ENCODE measurements at places on chromosomes 12 and 14.

DNA sequence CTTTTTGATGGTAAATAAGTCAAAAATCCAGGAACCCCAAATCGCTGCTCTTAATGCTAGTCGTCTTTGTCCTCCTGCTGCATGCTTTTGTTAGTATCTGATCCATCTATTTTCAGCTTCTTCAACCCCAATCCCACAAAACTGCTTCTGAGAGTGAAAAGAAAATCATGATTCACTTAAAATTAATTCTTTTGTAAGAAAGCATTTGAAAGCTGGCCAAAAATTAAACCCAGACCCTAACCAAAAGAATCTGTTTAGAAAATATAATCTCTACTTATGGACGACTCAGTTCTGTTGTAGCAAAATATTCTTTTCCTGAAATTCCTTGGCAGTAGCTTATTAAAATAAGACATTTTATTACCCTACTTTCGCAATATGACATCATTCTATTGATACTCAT lies 443.6 kb upstream of the SYT1 start:
- DNase-seq = no peak

- no peak for DNase-seq
Observed at GRCh38 chr12:124157406-124157805, 137.5 kb upstream of the RFLNA start.

DNA sequence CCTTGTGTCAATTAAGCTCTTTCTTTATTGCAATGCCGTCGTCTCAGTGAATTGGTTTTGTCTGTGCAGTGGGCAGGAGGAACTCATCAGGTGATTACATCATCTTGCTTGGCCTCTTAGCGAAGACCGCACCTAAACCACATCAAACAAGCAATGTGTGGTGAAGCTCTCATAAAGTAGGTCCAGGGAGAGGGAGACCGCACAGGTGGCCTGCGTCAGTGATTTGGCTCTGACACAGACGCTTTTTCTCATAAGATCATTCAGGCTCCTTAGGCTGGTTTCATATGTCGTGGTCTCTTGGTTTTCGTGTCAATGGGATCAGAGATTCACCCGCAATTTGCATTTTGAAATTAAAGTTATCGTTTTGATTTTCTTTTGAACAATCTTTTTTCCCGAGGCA lies 6.7 kb upstream of the TESC start:
- DNase-seq = no peak

DNA sequence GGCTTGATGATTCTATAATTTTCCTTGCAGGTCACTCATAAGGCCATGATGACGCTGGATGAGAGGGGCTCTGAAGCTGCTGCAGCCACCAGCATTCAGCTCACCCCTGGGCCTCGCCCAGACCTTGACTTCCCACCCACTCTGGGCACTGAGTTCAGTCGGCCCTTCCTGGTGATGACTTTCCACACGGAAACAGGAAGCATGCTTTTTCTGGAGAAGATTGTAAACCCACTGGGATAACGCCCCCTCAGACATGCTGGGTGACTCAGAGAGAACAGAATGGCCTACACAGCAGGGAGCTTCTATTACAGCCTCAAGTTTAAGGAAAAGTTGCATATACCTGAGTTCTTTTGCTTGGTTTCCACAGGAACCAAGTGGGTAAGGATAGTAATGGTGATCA lies 34.3 kb downstream of the SERPINA3 start:
- DNase-seq = no peak

DNA sequence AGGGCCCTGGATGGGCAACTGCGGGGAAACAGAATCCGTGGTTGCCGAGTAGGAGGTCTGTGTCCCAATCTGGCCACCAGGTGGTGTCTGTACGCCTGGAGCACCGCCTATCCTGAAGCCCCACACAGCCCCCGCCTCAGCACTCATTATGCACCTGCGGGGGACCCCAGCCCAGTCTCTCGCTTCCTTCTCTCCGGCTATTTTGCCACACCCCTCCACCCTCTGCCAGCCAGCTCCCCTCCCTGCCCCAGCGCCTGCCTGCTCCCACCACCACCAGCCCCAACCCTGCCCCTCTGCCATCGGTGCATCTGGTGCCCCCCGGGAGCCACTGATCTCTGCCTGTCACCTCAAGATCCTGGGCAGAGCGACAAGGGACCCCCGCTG lies 2.2 kb upstream of the NXPH4 start:
- DNase-seq = peak; percentile 67

DNA sequence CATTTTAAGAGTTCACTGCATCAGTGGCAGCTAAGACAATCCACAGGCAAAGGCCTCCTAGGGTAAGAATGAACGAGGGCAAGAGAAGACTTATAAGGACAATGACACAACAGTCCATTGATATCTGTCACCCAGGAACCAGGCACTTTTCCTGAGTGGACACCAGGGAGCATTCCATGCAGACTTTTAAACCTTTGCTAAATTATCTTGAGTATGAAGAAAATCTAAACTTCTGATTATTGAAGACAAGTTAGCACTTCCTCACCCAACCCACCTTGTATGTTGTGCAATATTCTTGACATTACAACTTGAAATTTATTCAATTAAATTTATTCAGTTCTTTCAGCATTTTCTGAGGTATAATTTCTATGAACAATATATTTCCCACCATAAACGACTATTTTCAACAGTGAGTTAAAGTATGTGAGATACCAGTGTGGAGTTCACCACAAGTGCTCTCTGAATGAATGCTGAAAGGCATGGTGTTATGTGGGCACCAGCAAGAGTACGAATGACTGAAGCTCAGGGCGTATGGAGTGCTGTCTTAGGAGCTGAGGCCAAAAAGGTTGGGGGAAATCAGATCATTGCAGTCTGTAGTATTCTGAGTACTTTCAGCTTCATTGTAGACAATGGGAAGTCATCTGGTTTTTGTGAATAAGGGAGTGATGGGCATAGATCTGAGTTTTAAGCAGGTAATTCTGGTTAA lies 124.3 kb upstream of the LMNTD1 start:
- no peak for DNase-seq

GRCh38 chr12:91695964-91696363 lies 449.7 kb downstream of the BTG1 start:
- DNase-seq = no peak

GRCh38 chr12:124426594-124427555 lies 132.0 kb downstream of the RFLNA start:
- DNase-seq = no peak

GRCh38 chr12:47082796-47083621 lies 3.2 kb upstream of the AMIGO2 start:
- DNase-seq = no peak

DNA sequence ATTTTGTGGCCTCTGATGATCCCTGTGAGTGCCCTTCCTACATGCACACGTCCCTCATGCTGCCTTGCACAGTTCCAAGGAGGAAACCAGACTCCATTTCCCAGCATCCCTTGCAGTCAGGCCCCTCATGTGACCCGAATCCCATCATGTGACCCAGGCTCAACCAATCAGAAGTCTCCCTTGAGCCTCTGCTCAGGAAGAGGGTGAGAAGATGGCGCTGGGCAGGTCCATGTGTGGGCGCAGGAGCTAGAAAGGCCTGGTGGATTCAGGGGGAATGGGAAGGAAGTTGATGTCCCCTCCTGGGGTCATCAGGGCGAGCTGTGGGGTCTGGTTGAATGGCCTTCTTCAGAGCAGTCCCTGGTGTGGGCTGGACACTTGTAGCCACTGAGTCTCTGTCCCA lies 240.5 kb downstream of the ADGRD1 start:
- DNase-seq = no peak

DNA sequence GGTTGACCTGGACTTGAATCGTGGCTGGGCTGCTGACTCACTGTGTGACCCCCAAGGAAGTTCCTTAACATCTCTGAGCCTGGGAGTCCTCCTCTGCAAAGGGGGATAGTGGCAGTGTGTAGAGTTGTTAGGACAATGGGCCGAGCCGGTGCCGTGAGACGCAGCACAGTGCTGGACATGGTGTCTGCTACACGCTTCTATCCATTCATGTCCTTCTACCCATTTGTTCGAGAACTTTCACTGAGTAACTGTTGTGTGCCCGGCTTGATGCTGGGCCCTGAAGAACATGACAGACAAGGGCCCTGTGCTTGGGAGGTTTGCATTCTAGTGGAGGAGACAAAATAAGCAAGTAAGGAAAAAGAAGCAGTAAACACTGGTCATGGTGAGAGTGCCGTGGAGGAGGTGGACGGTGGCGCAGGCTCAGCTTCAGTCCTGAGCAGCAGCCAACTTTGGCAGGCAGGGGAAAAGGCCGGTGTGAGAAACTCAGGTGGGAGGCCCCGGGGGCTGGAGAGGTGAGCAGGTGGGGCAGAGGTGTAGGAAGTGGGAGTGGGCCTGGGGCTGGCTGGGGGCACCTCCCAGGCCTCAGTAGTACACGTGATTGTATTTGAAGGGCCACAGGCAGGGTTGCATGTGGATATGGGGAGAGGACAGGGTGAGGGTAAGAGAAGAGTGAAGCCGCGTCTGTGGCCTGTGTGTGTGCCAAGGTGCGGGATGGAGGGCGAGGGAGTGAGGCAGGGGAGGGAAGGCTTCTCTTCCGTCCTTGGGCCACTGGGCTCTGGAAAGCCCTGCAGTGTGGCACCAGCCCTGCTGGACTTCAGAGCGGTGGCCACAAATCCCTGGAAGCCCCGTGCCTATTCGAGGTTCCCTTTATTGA lies 13.8 kb downstream of the VASH1 start:
- peak; percentile 56 for DNase-seq

DNA sequence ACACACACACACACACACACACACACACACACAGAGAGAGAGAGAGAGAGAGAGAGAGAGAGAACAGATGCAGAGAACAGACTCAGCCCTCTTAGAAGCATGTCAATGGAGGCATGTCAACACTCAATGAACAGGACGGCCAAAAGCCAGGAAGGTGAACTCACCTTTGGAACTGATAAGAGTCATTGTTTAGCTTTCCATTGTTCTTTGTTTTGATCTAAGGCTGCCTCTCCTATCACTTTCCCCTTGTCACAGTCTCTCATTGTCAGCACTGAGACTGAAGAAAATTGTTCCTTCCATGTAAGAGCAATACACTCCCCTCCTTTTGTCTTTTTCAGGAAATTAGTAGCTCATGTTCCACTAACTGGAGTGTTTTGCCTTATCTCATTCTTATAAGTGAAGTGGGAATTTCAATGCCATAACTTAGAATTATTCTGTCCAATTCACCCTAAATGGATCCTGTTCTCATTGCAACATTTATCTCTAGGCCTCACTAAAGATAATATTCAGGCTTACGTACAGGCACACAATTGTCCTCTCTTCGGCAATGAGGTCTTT lies 218.0 kb downstream of the DUSP6 start:
- DNase-seq = no peak

DNA sequence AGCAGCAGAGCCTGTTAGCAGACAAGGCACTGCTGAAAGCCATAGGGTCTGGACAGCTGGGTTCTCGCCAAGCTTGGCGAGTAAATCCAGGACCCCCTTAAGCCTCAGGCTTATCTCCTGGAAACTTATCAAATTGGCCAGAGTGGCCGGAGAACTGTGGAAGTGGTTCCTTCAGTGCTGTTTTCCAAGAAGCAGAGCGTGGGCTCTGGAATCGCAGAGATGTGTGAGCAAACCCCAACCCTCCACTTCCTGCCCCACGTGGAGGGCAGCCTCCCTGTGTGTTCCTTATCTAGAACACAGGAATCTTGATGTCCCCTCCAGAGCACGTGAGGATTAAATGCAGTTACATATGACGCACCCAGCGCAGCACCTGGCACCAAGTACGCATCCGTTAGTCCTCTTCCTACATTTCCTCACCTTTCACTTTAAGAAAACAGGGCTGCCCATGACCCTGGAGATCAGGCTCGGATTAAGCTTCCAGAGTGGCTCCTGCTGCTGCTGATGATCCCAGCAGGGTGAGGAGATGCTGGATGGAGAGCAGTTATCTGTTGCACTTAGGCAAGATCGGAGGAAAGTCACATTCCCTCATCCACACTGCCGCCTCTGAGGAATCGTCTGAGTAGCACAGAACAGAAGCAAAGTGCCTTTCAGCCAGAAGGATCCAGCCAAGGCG lies 35.0 kb downstream of the MMAB start:
- DNase-seq = no peak

GRCh38 chr12:13976880-13977279 lies 4.5 kb downstream of the GRIN2B start:
- DNase-seq = no peak

GRCh38 chr12:53169644-53170043 lies 10.9 kb upstream of the ZNF740 start:
- no peak for DNase-seq

DNA sequence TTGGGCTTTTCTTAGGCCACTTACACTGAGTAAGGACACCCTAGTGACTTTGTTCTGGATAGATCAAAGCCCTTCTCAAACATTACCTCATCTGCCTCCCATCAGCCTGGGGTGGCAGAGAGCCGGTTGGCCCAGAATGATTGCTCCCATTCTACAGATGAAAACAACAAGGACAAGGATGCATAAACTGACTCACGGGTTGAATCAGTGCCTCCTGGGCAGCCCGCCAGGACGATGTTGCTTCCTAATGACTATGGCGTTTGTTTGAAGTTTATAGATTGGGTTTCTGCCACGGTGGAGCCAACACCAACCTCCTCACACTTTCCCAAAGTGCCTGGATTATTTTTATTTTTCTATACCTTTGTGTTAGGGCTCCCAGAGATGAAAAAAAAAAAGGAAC lies 3.6 kb upstream of the VRK1 start:
- no peak for DNase-seq

DNA sequence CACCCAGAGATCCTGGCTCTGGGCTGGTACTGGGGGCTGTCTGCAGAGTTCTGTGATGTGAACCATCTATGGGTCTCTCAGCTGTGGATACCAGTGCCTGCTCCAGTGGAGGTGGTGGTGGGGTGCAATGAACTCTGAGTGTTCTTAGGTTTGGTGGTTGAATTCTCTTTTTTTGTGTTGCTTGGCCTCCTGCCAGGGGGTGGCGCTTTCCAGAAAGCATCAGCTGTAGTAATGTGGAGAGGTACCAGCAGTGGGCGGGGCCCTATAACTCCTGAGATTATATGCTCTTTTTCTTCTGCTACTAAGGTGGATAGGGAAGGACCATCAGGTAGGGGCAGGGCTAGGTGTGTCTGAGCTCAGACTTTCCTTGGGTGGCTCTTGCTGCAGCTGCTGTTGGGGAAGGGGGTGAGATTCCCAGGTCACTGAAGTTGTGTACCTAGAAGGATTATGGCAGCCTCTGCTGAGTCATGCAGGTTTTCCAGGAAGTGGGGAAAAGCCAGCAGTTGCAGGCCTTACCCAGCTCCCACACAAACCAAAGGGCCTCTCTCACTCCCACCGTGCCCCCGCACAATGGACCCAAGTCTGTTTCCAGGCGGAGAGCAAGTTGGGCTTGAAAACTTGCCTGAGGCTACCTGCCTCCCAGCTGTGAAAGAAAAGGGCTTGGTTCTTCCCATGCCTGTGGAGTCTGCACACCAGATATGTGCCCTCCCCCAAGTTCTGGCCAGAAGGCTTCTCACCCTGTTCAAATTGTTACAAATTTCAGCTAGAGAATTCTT lies 18.6 kb downstream of the CCER1 start:
- DNase-seq = no peak

DNA sequence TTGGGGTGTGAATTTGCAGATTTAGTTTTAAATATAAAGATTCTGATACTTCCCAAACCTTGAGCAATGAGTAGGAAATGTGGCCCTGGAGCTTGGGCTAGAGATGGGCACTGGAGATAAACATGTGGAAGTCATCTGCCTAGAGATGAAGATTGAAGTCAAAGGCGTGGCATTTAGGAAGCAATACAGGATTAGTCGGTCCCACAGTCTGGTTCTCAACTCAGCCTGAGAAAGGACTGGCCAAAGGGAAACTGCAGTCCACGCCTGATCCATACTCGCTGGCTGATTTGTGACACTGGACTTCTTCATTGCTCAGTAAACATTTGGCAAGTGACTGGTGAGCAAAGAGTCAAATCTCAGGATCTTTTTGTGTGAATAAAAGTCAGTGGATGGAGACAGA lies 268.2 kb upstream of the ATP2B1 start:
- DNase-seq = no peak

GRCh38 chr14:36524874-36525745 lies 5.1 kb upstream of the NKX2-1 start:
- no peak for DNase-seq

All from tibial artery (tissue), 4 donors.